ENCODE measurements at places on chromosomes 12 and 14.

DNA sequence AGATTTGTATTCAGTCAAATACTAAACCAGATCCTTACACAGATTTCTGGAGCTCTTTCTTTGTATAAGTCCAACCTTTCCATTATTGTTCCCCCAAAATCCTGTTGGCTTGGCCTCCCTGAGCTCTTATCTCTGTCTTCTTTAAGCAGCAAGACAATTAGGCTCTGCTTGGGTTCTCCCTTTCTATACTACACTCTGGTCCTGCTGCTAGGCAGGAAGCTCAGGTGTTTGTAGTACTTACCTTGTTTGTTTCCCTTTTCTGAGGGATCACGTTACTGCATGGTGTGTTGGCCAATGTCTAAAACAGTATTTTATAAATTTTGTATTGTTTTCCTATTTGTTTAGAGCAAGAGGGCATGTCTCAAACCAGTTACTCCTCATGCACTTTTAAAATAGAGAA, 192.9 kb downstream of the PRKD1 start:
- DNase-seq = no peak

- no peak for DNase-seq
These were observed 61.3 kb downstream of the CHGA start for GRCh38 chr14:92984082-92984788.

DNA sequence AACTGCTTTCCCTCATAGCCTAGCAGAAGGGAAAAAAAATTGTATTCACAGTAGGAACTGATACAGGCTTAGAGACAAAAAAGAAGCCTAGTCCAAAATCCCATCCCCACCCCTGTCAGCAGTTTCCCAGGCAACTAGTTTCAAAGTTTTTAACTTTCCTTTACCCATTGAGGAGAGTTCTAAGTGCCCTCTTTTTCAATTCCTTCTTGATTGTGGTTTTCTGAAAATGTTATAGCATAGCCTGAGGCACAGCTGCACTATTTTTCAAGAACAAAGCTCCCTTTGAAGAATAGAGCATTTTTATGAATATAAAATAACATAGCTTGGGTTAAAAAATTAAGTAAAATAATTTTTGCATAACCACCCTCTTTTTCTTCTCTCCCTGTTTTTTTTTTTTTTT, 81.6 kb downstream of the IPO8 start:
- DNase-seq = no peak

DNA sequence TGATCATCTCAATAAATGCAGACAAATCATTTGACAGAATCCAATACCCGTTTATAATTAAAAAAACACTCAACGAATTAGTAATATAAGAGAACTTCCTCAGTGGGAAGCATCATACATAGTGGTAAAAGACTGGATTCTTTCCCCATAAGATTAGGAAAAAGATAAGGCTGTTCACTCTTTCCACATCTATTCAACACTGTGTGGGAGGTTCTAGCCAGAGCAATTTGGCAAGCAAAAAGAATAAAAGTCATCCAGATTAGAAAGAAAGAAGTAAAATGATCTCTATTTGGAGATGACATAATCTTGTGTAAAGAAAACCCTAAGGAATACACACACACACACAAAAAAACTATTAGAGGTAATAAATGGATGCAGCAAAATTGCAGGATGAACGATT, 38.4 kb downstream of the YEATS4 start:
- no peak for DNase-seq

- DNase-seq = no peak
These were observed 613.4 kb upstream of the ATP2B1 start for GRCh38 chr12:90322006-90322405.

- no peak for DNase-seq
These were observed 21.5 kb downstream of the JAG2 start for GRCh38 chr14:105146976-105147635.

GRCh38 chr14:100846309-100846859, 20.5 kb downstream of the MEG3 start:
- no peak for DNase-seq

DNA sequence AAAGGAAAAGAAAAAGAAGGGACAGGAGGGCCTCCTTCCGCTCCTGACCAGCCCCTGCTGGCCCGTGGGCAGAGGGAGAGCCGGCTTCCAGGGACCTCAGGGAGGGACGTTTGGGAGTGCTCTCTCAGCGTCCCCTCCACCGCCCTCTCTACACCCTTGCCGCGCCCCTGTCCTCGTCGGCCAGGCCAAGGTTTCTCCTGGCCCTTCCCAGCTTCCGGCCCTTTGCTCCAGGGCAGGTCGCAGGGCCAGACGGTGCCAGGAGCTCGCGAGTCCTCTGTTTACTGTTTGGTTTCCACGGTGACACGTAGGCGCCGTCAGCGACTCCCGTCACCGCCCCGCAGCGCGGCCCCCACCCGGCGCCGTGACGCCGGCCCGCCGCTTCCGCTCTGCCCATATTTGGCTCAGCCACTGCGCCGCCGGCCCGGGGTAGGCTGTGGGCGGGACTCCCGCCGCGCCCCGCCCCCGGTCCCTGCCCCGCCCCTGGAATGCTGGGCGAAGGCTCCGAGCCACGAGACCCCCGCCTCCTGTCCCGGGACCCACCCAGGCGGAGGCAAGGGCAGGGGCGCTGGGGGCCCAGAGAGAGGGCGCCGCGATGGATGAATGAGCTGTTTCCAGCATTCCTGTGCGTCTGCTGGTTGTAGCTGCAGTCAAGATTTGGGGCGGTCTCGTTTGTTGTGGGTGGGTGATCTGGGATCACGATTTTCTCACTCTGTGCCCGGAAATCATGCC, 15.5 kb downstream of the FOS start:
- peak; percentile 94 for DNase-seq

- DNase-seq = no peak
These were observed 75.6 kb upstream of the HECTD1 start for GRCh38 chr14:31283153-31283552.

DNA sequence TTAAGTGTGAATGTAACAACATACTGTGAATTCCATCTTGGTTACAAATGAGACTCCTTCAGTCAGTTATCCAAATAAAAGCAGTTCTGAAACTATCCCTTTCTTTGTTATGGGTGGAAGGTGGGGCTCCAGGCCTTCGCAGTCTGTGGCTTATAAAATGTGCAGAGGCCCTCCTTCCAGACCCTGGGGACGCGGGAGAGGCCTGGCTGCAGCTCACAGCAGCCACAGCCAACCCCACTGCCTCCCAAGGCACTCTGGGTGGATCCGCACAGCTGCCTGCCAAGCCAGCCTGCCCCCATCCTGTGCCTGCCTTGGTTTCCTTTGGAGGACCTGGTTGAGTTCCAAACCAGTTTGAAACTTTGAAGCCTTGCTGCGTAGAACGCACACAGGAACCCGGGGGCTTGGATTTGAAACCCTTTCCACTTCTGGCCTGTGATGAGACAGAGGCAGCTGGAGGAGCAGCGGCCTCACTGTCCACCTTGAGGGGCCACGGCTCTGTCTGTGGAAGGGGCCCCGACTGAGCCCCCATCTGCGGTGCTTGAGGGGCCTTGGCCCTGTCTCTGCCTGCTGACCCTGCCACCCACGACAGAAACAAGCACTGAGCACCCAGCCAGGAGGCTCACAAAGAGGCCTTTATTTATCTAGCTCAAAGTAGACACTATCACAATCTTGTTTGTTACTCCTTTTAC, 30.4 kb downstream of the CCNK start:
- no peak for DNase-seq

GRCh38 chr12:93518725-93519124, 51.4 kb downstream of the MRPL42 start:
- DNase-seq = no peak

GRCh38 chr14:35403114-35403602, 1.4 kb downstream of the NFKBIA start:
- DNase-seq = no peak

- no peak for DNase-seq
These were observed 330.1 kb upstream of the GARIN2 start for GRCh38 chr14:66859063-66859671.

- no peak for DNase-seq
These were observed 99.3 kb upstream of the PTPRB start for GRCh38 chr12:70736351-70737133.
